ENCODE measurements at places on chromosomes 4 and X.

GRCh38 chrX:38726612-38727011 lies 74.6 kb upstream of the MID1IP1 start:
- DNase-seq, result no peak

DNA sequence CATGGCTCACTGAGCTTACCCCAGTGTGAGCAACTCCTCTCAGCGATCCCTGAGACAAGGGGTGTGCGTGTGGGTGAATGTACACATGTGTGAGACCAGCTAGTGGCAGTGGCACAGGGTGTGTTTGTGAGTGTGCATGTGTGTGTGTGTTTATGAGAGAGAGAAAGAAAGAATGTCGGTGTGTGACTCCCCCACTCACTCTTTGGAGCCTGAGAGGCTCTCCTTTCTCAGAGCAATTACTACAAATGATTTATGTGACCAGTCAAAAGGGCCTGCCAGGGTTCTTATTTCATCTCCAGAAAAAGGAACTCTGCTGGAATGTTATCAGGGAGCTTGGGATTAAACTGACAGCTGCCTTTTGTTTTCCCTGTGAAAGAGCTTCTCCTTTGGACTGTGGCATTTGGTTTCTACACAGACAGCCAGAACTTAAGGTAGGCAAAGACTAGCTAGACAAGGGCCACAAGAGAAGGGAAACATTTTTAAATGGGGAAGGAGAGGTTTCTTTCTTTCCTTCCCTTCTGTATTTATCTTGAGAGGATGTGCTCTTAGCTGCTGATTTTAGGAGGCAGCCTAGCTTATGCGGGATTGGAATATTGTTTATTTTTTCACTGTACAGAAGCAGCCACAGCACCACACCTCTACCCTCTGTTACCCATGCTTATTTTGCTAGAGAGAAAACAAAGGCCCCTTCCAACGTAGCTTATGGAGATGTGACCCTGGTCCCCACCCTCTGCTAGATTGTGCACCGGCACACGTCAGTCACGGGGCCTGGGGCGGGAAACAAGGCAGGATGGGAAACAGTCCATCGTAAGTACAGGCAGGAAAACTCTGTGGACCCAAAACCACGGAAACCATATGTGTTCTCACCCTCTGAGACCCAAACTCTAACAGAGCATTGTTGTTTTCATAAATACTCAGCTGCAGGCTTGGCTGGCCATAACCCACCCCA lies 143.5 kb downstream of the MGST2 start:
- no peak for DNase-seq

- no peak for DNase-seq
Measured at GRCh38 chr4:70269674-70270073, 27.3 kb downstream of the CSN3 start.

- no peak for DNase-seq
Measured at GRCh38 chr4:159860945-159861344, 758.1 kb downstream of the RAPGEF2 start.

- DNase-seq, result no peak
Measured at GRCh38 chr4:86032476-86033022, 327.3 kb downstream of the MAPK10 start.

- no peak for DNase-seq
Measured at GRCh38 chr4:577499-578450, 1.7 kb upstream of the TMEM271 start.

DNA sequence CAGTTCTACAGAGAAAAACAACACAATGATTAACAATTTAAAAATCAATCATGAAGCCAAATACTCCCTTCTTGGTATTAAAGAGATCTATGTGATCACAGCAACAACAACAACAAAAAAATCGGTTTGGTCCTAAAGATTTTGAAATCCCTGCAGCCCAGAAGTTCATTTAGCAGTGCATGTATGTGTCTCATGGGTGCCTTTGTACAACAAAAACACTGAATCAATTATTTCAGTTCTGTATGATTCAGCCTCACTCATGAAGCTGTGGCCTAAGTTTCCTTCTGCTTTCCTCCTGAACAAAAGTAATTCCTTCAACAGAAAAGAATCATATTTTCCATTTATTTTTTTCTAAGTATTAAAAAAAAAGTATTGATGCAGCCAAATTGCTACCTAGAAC lies 393.4 kb upstream of the NDST3 start:
- DNase-seq, result no peak

DNA sequence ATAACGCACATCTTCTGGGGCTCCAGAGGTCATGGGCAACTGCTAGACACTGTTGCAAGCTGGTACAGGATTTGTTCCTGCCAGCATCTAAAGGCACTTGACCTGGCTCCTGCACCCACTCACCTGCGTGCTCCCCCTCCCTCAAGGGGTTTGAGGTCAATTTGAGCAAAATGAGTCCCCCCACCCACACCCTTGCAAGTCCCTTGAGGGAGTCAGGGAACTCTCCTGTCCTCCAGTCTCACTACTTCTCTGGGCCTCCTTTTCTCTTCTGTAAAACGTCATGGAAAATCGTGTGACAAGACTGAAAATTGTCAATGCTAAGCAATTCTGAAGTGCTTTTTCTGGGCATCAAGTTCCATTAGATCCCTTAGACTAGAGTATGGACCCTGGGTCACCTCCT lies 39.9 kb upstream of the PGK1 start:
- DNase-seq, result no peak

GRCh38 chrX:130834149-130834548 lies 68.9 kb downstream of the ENOX2 start:
- no peak for DNase-seq

- no peak for DNase-seq
Measured at GRCh38 chr4:182823576-182823975, 93.6 kb downstream of the DCTD start.

GRCh38 chrX:71935476-71935875 lies 24.8 kb downstream of the NHSL2 start:
- DNase-seq, result no peak

- DNase-seq, result no peak
Measured at GRCh38 chr4:138267835-138268234, 25.7 kb upstream of the SLC7A11 start.

DNA sequence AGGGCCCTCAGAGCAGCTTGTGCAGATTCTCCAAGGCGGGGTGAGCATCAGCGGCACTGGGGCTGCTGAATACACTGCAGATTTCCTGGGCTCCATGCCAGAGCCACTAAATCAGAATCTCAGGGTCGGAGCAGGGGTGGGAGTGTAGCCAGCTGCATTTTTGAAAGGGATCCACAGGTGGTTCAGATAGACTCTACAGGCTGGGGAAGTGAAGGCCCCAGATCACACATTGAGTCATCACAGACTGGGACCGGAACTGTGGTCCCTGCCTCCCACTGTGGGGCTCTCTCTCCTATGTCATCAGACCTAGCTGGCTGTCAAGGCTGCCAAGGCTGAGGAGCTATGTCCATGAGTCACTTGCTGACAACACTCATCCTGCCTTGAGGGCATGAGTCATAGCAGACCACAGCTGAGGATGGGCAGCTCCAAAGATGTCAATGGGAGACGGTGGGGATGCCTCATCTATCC lies 162.3 kb upstream of the MAMLD1 start:
- peak; percentile 81 for DNase-seq

DNA sequence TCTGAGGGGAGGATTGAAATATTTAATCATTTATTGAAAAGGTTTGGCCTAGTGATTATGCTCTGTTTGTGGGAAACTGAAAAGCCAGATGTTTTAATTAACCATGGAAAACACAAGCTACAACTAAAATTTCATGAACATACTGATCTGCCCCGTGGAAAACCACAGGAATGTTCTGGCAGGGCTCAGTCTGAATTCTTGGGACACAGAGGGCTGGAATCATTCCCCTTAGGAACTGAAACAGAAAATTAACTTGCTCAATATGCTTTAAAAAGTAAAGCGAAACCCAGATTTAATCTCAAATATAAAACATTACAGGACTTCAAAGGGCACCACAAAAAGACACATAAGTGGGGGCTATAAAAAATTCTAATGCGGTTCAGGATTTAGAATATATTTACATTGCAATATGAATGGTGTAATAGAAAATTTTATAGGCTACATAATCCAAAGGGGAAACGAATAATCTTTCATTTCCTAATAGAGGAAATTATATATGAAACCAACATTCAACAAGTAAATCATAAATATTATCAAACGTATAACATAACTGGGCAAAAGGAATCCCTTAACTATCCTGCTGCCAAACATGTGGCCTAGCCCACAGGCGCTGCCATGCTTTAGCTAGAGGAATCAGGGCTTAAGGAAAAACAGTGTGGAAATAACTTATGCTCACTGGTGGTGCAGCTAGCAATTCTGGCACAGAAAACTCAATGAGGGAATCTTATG lies 70.9 kb downstream of the APBB2 start:
- no peak for DNase-seq

- DNase-seq, result peak; percentile 33
Measured at GRCh38 chrX:107674480-107675364, 46.4 kb downstream of the PRPS1 start.

DNA sequence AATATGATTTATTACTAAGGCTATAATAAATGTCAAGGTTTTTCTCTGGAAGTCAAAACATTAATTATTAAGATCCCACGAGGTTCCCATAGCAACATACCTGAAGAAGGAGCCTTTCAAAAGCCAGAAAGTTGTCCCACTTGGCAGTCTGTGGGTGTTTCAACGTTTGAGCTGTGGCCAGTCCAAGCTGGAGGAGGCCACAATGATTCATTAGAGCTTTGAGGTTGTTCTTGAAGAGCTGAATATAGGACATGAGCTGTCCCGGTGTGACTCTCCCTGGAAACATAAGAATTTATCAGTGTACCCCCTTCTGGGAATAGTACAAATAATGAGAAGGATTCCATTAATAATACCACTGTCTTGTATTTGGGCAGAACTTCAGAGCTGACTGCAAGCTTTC lies 92.1 kb downstream of the SCFD2 start:
- no peak for DNase-seq

DNA sequence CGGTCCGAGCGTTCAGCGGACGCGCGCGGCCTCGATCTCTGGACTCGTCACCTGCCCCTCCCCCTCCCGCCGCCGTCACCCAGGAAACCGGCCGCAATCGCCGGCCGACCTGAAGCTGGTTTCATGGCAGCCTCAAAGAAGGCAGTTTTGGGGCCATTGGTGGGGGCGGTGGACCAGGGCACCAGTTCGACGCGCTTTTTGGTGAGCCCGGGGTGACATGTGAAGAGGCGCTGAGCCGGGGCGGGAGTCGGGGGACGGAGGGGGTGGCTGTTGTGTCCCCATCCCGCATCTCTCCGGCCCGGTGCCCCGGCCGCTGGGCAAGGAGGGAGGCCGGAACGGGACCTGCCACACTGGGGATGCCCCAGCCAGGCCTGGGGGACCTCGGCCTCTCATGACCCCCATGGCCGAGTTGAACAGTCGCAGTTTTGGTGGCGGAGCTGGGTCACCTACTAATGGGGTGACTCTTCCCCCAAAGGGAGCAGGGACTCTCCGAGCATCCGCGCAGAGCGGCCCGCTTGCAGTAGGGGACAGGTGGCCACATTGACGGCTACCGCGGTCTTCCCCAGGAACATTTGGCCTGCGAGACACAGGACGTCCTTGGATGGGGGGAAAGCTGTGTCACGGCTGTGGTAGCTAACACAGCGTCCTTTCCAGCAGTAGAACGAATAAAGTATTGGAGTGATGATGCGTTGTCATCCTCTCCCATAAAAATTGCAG lies at the start of gene GK:
Gene GK (plus strand): TSS at position 9 of the 717 bp plus-strand sequence. CDS start 115 bp downstream, at position 124.
- DNase-seq, result no peak

DNA sequence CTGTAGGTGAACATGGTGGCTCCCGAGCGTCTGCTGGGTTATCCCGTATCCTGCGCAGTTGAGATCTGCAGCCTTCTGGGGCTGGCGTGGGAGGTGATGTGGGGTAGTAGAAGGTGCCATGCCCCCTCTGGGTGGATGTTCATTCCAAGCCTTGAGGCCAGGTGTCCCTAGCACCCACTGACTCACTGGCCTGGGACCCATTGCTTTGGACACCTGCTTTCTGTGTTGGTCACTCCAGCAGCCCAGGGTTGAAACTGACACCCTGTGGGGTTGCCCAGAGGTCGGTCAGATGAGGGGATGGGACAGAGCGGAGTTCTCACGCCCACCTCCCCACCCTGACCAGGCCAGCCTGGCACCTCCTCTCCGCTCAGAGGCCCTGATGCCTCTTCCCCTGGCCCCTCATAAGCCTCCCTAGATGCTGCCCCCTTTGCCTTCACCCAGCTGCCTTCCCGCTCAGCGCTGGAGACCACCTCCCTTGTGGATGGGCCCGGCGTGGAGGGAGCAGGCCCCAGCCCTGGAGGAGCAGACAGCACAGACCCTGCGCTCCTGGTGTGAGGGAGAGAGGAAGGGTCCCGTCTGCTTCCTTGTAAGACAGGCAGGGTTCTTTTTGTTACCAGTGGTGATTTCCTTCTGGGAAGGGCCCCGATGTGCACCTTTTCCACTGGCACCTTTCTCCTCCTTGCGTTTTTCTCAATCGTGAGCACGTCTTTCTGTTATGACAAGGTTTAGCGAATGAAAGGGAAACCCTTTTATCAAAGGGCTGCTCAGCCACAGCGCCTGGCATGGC lies 2.0 kb downstream of the DOK7 start:
- no peak for DNase-seq

DNA sequence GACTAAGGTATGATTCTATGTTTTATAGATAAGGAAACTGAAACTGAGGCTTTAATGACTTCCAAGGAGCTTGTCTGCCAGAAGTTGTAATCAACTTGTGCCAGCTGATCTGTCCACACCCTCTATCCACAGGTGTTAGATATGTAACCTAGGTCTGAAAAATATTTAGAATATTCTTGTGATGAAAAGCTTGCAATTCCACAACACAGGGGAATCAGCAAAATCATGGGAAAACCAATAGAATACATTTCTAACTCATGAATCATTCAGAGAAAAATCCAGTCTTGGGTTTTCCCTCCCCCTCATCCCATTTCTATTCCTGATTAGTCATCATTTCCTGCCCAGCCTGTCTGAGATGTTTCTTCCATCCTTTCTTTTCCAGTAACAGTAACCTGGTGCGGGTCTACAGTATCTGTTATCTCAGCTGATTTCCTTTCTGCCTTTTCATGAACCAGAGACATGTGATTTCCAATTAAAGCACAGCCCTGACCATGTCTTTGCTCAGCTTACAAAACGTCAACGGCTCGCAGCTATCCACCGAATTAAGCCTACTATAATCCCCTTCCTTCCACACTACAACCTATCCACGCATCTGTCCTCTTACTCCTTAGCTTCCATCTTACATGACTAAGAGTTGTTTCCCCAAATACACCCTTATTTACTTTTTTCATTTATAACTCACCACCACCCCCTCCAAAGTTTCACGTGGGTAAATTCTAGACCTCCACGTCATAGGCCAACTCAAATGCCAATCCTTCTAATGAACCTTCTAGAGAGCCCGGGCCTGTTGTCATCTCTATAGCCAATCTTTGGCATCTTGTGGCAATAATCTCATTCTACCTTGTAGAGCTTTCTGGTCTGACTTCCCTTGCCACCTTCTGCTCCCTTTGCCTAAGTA lies 961 bp upstream of the NOCT start:
- peak; percentile 23 for DNase-seq

- no peak for DNase-seq
Measured at GRCh38 chr4:129145222-129145730, 49.3 kb downstream of the C4orf33 start.

GRCh38 chr4:21949073-21949457 lies 493 bp upstream of the KCNIP4 start:
- DNase-seq, result no peak

Data from stimulated activated CD4-positive, alpha-beta T cell treated with anti-CD3 and anti-CD28 coated beads, Interleukin-1b, Interleukin-23, amount 100 ng/mL, for 48 hours (primary cell).